ENCODE measurements at places on chromosomes 3 and 15. TPM values are rescaled to one million over a fixed set of nuclear protein-coding genes. Genes with fewer than 3 reads are reported as not detected.
A peak's percentile ranks its signal among the peaks of the same experiment; 100 is the strongest.

DNA sequence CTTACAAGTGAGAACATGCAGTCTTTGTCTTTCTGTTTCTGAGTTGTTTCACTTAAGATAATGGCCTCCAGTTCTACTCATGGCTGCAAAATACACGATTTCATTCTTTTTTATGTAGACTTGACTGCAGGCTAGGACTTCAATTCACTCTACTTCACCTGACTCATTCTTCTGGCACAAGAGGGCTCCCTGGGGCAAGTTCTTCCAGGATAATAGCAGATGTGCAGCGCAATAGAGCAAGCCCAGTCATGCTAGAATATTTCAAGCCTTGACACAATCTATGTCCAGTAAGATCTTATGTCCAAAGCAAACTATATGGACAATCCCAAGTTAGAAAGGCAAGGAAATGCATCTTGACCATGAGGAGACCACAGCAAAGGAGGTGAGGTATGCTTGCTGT lies 211.7 kb upstream of the GADL1 start:
- no peak for DNase-seq

GRCh38 chr3:102532901-102533300 lies 98.1 kb downstream of the ZPLD1 start:
- no peak for DNase-seq

HRG gene
- total RNA-seq, result 0.15 TPM

ITIH1 gene
- total RNA-seq, result not detected

- DNase-seq, result no peak
Measured at GRCh38 chr3:39106281-39106811, 1.1 kb downstream of the GORASP1 start.

PP2D1 gene
- not detected for total RNA-seq

CPN2 gene
- not detected for total RNA-seq

DNA sequence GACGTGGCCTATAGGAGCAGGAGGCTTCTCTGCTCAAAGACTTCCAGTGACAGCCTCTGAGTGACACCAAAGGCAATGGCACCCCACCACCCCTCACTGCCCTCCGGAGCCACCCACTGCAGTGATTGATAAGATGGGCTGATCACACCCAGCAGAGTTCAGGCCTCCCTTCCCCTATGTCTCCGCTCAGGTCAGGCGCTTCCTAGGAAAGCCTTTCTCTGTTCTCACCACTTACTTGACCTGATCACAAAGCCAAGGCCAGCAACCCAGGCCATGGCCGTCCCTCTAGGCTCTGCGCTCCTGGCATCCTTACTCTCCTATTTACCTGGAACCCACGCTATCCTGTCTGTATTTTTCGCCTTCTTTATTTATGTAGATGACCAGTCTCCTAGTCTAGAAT lies 282.3 kb downstream of the OCA2 start:
- DNase-seq, result no peak

DNA sequence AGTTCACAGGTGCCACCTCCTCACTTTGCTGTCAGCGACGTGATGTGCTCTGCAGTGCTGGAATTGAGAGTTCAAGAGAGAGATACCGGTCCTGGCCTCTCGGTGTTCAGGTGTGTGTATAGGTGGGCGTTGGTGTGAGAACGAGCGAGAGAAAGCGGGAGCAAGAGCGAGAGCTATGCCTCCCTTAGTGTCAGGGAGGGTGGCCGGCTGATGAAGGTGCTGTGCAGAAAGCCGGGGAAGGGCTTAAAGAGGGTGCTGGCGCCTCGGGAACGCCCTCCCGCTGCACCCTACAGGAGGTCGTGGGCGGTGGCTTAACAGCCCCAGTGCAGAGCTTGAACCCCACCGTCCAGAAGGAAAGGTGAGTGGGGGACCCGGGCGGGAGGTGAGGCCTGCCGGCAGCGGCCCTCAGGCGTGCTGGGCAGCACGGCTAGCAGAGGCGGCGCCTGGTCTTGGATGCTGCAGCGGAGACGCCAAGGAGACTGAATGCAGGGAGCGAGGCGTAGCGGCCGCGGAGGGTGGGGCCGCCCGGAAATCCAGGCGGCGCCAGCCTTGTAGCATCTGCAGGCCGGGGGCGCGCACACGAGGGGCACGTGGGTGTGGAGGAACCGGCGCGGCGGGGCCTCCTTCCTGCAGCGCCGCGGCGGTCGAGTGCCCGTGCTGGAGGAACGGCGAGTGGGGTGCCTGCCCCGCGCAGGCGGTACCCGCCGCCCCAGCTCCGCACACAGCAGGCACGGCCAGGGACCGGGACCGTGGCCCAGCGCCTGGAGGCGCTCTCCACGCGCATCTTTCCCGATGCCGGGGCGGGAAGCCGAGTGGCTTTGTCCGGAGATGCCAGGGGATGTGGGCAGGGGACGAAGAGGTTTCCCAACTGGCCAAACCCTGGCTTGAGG lies 246.8 kb upstream of the TOPAZ1 start:
- no peak for DNase-seq

DNA sequence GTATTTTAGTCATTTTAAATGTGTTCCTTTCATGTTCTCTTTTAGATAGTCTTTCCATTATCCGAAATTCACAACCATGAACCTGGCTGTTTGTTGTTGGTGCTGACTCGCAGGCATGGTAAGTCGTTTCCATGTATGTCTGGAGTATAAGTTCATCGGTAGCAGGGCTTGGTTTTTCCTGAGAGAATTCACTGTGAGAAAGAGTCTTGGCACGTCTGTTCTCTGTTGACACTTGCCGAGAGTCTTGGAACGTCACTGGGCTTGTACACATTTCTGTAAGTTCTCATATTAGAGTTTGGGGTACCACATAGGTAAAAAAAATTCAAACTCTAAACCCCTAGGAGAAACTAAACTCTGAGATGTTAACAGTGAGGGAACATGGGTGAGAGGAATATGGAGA lies 29.4 kb upstream of the EIF4A2 start:
- no peak for DNase-seq

GRCh38 chr3:128343287-128344051 lies 123.2 kb downstream of the DNAJB8 start:
- DNase-seq, result no peak

GRCh38 chr3:1346386-1346785 lies 253.6 kb downstream of the CNTN6 start:
- no peak for DNase-seq

DNA sequence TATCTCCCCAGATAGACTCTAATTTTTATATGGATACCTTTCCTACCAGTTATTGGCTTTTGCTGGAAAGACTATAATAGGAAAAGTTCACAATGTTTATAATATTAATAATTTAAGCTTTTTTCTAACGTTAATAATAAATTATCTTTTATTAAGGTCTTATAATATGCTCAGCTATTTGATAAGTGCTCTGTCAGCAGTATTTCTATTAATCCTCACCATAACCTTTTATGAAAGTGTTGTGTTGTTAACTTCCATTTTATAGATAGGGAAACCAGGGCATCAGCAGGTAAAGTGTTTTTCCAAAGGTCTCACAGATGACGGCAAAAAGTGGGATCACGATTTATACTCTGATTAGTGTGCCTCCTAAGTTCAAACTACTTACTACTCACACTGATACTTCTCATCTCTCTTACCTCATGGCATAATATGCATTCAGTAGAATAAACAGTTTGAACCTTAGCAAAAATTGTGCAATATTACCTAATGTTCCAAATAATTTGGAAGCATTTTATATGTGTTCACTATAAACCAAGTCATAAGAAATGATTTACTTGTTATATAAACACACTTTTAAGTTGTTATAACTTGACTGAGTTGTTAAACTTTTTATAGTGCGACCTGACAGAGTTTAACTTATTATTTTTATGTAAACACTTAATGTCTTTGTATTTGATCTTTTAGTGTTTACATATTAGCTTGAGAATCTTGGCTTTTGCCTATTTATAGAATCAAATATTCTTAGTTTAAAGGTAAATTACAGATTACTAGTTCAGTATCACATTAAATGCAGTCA lies 274.9 kb upstream of the DCBLD2 start:
- no peak for DNase-seq

- DNase-seq, result no peak
Measured at GRCh38 chr15:89982315-89983055, 18.6 kb upstream of the ZNF710 start.

DNA sequence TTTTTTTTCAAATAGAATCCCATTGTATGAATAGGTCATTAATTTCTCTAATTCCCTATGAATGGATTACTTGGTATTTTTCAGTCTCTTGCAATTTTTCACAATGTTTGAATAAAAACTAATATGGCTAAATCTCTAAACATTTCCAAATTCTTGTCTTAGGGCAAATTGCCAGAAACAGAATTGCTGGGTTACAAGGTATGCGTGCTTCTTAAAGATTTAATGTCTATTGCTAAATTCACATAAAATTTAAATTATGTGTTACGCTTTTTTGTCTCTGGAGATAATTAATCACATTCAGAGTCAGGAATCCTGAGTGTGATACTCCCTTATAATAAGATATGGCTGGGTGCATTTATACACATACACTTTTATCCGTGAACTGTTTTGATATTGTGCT lies 264.5 kb upstream of the TBL1XR1 start:
- no peak for DNase-seq

DUOX1 gene
- total RNA-seq, result 0.84 TPM

GRCh38 chr3:110881069-110881468 lies 190.5 kb upstream of the NECTIN3 start:
- no peak for DNase-seq

H1-8 gene
- not detected for total RNA-seq

NEK10 gene
- 0.84 TPM for total RNA-seq

CD96 gene
- not detected for total RNA-seq

GLT8D1 gene
- total RNA-seq, result 33.8 TPM

NCEH1 gene
- total RNA-seq, result 6.4 TPM

TEX55 gene
- not detected for total RNA-seq

DNA sequence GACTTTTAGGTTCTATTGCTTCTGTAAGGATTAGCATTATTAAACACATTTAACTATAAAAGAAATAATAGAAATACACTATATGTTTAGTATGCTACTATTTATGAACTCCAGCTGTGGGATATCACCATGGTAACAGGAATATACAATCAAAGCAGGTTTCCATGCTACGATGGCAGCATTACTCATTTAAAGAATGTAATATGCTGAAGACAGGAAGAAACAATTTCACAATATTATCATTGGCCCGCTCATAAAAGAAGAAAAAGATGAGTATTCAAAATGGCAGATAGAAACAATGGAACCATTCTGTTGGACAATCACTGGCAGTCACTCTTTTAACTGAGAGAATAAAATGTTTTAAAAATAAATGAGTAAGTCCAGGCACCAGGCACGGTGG lies 153.4 kb downstream of the CBLB start:
- DNase-seq, result no peak

GYG1 gene
- total RNA-seq, result 34.2 TPM

GRCh38 chr15:24054547-24055245 lies 367.6 kb upstream of the NDN start:
- no peak for DNase-seq

GRCh38 chr3:194579091-194579606 lies 54.1 kb downstream of the TMEM44 start:
- DNase-seq, result no peak

- DNase-seq, result no peak
Measured at GRCh38 chr3:72748659-72749058, 99.6 kb downstream of the SHQ1 start.

DNA sequence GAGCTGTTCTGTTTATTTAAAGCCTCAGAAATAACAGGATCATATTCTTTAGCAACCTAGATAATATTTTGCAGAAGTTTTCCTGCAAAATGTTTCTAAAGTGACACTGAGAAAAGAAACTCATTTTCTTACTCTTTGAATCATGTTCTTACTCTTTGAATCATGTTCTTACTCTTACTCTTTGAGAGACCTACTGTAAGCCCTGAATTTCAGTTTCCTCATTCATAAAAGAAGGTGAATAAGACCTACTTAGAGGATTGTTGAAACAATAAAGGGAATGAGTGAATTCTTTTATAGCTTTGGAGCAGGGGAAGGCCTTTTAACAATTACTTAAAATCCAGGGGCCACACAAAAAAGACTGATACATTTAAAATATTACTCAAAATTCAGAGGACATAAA lies 221.7 kb upstream of the CMC1 start:
- DNase-seq, result no peak

- no peak for DNase-seq
Measured at GRCh38 chr3:65245133-65246063, 557.6 kb upstream of the ADAMTS9 start.

DNA sequence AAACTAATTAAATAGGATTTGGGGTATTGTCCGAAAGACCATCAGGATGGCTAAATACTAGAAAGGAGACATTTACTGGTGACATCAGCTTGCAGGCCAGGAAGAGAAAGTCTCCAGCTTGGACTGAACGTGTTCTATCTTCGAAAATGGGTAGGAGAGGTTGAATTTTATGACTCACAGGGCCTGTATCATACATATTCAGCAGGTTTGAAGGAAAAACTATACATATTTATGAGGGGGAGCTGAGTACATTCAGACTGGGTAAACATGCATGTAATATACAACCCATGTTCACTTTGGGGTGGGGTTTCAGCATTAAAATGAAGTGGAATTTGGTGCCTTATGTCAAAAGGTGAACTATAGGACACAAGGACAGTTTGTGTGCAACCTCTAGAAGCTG lies 129.3 kb upstream of the CRBN start:
- DNase-seq, result no peak

DNA sequence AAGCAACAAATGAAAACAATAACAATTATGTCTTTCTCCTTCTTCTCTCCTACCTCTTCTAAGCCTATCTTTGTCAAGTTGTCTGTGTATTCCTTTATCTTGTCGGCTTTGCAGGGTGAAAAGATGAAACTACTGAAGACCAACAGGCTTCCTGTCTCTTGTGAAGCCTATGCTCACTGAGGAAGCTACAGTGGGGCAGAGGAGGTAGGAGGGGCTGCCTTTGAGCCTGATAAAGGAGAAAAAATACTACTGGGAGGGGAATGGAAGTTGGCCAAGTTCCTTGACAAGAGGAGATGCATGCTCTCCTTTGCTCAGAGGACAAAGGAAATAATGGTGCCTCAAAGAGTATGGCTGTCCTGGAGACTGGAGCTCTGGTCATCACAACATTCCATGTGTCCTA lies 92.0 kb downstream of the IGSF11 start:
- DNase-seq, result no peak

SCAMP5 gene
- total RNA-seq, result 51.8 TPM

DAZL gene
- 3.4 TPM for total RNA-seq

- no peak for DNase-seq
Measured at GRCh38 chr3:13552857-13553652, 4.1 kb downstream of the FBLN2 start.

DNA sequence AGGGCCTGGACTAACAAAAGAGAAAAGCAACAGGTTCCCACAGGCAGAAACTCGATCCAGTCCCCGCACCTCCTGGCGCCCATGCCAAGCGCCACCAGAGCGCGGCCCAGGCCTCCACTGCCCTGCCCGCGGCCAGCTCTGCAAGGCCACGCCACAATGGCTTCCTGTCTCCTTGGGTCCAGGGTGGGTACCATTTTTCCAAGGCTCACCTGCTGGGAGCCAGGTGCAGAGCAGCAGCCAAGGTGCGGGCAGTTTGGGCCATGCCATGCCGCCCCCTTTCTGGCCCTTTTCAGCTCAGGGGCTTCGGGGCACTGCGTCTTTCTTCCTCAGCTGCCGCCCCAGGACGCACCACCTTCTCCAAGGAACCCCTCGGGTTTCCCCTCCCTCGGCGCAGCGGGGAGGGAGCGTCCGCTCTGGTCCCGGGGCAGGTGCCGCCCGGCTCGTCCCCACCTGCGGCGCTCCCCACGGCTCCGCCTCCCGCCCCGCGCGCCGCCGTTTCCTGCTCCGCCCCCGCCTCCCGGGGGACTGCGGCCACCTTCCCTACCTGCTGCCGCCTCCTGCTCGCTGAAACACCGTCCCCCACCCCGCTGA lies at the start of gene ILDR1:
ILDR1 (minus strand) TSS at position 437 of the 591 bp plus-strand sequence; CDS start at position 267, 170 bp downstream.
- peak; percentile 79 for DNase-seq

KBTBD13 gene
- total RNA-seq, result not detected

GHRL gene
- total RNA-seq, result 0.35 TPM

- no peak for DNase-seq
Measured at GRCh38 chr15:87744815-87745214, 511.7 kb downstream of the NTRK3 start.

LRTM1 gene
- not detected for total RNA-seq

CRYGS gene
- 0.90 TPM for total RNA-seq

All from H1 (cell line).